ENCODE measurements at places on chromosomes 7 and 10.

DNA sequence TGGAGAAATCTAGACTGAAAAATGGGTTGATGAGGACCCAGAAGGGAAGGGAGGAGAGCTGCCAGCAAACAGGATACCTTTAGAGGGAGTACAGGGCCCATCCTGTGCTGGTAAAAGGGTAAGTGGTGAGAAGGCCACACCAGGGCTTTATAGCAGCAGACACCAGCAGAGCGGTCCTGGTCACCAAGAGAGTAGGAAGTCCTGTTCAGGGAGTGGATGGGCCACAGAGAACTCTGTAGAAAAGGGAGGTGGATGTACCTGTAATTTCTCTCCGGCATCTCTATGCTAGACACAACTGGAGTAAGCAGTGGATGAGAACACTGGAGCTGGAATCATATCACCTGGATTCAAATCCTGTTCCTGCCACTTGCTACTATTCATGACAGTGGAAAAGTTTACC is 867.2 kb downstream of the CCSER2 start:
- no peak for DNase-seq

DNA sequence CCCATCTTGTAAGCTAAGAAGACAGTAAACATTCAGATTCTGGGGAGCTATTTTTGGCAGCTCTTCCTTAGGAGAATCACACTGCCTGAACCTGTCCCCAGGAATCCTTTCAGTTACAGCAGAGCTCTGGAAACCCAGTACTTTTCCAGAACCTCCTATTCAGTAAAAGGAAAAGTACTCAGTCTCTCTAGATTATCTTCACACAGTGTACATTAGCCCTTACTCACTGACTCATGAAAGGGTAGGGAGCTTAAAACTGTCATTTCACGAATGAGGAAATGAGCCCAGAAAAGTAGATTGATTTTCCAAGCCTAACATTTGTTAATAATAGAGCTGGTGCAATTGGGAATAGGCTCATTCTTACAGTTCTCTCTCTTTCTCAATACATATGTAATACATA is 3.9 kb upstream of the CNNM1 start:
- no peak for DNase-seq

- DNase-seq, result no peak
Measured at GRCh38 chr10:88870089-88870488, 10.0 kb upstream of the STAMBPL1 start.

DNA sequence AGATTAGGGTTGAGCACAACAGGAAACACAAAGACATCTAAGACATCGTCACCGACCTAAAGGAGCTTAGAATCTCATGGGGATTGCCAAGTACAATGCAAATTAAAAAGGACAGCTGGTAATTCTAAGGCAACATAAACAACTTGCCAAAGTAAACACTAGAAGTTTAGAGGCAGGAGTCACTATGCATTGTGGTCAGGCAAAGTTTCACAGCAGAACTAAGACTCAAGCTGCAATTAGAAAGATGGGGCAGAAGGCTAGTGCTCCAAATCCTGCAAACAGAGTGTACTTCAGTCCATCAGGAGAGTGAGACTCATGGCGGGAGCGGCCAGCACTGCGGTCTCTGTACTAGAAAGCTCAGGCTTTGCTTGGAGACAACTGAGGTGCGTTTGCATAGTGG is 52.7 kb downstream of the HIPK2 start:
- DNase-seq, result no peak

DNA sequence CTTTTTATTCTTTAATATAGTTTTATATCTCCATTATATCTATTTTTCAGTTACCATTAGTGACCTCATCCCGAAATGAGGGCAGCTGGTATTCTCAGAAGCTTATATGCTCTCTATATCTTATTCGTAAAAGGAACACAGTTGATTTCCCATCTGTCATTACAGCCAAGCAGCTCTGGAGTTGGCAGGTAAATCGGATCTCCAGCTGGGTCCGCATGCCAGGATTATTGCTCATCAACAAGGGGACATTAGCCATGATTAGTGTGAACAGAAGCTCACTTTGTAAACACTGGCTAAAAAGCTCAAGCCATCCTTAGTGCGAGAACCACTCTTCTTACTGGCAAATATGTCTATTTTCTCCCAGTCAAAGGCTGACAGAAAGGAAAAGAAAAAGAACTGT is 180.3 kb downstream of the NPSR1 start:
- no peak for DNase-seq

DNA sequence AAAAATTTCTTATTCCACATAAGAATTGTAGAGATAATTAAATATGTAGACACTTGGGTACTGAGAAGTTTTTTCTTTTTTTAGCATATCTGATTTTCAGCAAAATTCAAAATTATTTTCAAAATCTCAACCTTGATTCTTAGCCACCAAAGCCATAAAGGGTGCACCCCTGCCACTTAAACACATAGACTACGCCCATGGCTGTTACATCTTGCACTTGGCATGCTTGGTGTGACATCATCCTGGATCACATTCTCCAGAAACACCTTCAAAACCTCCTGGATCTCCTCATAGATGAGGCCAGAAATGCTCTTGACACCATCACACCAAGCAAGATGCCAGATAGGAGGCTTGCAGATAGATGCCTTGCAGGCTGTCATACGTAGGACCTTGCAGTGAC is 89.1 kb upstream of the KLF14 start:
- DNase-seq, result no peak

- DNase-seq, result no peak
Measured at GRCh38 chr10:49663596-49663995, 15.9 kb upstream of the C10orf53 start.

DNA sequence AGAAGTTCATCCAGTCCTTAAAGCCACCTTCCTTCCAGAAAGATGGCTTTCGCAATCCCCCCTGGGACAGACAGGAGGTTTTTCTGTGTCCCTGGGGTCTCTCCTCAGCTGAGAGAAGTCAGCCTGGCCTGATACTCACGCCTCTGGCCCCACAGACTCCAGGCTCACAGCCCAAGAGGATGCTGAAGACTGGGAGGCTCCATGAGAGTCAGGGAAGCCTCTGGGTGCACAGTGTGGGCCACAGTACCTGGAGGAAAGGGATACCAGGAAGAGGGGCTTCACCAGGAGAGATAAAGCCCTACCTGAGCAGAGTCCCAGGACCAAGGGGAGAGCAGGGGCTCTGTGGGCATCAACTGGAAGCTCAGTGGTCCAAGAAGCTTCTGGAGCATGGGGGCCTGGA is 324.4 kb downstream of the GRID1 start:
- DNase-seq, result no peak

- no peak for DNase-seq
Measured at GRCh38 chr10:131546086-131546810, 234.7 kb upstream of the TCERG1L start.

GRCh38 chr7:148374396-148375259 is 215.9 kb upstream of the C7orf33 start:
- no peak for DNase-seq

DNA sequence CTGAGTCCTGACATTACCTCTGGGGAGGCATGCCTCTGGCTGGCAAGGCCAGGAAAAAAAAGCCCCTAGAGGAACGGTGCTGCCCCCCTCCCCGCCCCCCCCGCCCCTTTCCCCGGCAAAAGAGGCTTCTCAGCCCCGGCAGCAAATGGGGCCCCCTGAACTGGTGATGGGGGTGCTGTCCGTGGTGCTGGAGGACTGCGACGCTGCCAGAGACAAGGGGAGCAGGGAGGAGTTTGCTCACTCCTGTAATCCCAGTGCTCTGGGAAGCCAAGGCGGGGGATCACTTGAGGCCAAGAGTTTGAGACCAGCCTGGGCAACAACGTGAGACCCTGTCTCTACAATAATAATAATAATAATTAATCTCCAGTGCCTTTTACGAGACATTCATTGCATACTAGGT is 23.7 kb downstream of the SRRM3 start:
- no peak for DNase-seq

GRCh38 chr10:12077580-12078180 is 8.9 kb downstream of the DHTKD1 start:
- DNase-seq, result no peak

DNA sequence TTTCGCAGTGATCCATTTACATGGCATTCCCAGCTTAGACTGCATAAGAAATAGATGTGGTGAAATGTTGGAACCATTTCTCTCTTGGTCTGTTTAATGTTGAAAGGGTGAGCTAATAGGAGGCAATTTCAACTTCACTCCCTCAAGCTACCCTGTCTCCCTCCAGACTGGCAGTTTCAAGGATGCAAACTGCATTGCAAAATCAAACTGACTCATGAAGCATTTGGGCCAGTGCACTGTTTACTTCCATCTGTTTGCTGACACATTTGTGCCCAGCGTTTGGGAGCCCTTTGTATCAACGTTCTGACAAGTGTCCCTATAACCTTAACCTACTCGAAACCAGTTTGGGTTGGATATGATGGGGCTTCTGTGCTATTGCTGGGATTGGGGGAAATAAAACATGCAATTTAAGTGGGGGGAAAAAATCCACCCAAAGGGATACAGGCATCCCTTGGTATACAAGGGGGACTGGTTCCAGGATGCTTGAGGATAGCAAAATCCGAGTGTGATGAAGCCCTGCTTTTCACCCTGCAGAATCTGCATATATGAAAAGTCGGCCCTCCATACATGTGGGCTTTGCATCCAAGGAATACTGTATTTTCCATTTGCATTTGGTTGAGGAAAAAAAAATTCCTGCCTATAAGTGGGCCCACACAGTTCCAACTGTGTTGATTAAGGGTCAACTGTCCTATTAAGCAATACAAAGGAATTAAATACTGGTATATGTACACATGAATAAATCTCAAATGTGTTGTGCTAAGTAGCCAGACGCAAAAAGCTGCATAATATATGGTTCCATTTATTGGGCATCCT is 15.6 kb downstream of the RHEB start:
- peak; percentile 61 for DNase-seq

- no peak for DNase-seq
Measured at GRCh38 chr10:38209332-38209731, 115.2 kb downstream of the ZNF37A start.

- DNase-seq, result no peak
Measured at GRCh38 chr10:110898391-110898790, 20.6 kb downstream of the BBIP1 start.

DNA sequence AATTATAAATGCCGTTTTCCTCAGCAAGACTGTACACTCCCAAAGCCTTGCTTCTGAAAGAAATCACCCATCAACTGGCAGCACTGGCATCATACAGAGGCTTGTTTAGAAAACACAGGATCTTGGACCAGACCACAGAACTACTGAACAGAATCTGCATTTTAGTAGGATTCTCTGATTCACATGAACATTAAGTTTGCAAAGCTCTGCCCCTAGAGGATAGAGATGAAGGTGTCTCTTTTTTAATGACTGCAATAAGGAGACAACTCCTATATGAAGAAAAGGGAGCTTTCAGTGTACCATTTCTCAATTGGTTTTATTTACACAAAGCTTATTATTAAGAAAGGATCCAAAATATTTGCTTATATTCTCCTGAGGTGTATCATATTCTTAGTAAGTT is 172.7 kb downstream of the AGMO start:
- no peak for DNase-seq

GRCh38 chr7:116355424-116355765 is 144.1 kb upstream of the CAV2 start:
- no peak for DNase-seq

DNA sequence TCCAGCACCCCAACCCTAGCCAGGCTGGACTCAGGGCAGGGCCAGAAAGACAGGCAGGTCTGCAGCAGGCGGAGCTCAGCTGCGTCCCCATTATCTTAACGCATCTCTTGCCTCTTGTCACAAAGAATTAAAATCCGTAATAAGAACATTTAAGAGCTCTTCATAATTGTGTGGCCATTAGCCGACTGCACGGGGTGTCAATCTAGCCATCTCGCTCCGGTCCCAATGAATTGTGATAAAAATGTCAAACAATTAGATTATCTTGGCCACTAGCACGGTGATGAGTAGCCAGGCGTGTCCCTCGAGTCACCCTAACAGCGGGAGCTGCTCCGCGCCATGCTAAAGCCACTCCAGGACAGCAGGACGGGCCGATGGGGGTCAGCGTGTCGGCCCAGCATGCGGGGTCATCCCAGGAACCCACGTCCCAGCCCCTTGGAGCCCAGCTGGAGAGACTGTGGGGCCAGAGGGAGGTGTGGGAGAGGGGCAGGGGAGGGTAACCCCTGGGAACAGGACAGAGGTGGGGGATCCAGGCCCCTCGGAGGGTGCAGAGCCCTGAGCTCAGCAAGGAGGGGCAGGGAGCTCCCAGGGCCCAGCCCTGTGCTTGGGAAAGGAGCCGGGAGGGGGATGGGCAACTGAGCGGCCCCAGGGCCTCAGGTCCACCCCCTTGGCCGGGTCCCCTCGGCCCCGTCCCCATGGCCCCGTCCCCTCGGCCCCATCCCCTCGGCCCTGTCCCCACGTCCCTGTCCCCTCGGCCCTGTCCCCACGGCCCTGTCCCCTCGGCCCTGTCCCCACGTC is 17.7 kb upstream of the NKX6-2 start:
- no peak for DNase-seq

GRCh38 chr7:65731562-65732035 is 141.3 kb upstream of the VKORC1L1 start:
- no peak for DNase-seq

- no peak for DNase-seq
Measured at GRCh38 chr10:77034240-77034639, 603.4 kb downstream of the KCNMA1 start.

DNA sequence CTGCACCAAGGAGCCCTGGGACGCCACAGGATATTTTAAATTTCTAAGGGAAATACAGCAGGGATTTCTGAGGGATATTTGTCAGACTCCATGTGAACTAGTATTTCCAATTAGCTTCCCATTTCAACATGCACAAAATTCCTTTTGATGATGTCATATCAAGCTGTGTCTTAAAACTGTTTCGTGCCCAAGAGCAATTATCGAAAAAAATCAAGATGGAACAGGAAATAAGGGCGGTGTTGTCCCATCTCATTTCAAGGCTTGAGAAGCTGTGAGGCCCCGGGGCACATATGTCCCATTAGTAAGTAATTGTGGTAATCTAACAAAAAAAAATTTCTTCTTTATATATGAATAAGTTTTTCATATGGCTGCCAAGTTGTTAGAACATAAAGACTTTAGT is 47.4 kb downstream of the PPP1R17 start:
- no peak for DNase-seq

- no peak for DNase-seq
Measured at GRCh38 chr7:15424468-15424867, 137.3 kb downstream of the AGMO start.
